Ureter (tissue), 1 donor: ENCODE measurements at places on chromosomes 4 and X. TPM values are rescaled to one million over a fixed set of nuclear protein-coding genes. Genes with fewer than 3 reads are reported as not detected.

- DNase-seq: no peak
These were observed 12.4 kb upstream of the TDO2 start for GRCh38 chr4:155891058-155891457.

DNA sequence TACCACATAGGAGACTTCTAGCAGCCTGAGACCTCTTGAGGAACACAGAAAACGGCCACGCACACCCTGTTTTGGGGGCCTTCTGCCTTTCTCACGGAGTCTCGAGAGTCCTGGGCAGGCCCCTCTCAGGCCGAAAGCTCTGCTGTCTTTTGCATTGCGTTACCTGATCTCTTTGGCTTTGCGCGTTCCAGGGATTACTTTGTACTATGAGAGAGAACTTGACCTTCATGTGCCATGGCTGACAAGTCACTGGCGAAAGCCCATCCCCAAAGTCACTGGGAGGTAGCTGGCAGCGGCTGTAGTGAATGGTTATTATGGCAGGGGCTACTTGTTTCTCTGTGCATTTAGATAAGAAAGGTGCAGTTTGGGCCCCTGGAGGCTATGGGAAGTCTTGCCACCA lies 8.0 kb upstream of the NAT8L start:
- DNase-seq: no peak

GRCh38 chr4:3476341-3476747 lies 13.2 kb downstream of the DOK7 start:
- DNase-seq: no peak

DNA sequence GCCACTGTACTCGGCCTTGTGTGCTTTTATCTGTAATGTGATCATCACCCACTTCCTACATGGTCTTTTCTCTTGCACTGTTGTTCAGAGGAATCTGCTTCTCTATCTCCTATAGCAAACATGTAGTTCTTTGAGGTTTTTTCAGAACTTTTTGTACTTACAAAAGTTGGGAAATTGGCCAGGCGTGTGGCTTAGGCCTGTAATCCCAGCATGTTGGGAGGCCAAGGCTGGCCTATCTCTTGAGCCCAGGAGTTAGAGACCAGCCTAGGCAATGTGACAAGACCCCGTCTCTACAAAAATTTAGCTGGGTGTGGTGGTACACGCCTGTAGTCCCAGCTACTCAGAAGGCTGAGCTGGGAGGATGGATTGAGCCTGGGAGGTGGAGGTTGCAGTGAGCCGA lies 30.4 kb downstream of the TAF1 start:
- no peak for DNase-seq

DNA sequence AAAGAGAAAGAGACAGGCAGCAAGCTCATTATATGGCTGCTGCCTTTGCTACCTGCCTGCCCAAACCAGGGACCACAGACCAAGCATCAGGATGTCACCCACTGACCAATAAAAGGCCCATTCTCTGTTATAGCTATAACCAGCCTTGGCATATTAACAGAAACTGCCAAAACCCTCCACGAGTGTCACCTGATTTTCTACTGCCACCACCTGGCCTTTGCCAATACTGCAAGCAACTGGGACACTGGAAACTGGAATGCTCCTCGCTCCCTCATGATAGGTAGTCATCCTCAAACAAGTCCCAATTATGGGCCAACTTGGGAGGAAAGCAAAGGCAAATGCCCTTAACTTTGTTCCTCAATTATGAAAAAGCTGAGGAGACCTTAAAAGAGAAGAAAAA lies 76.0 kb downstream of the SPIN4 start:
- DNase-seq: no peak

DNA sequence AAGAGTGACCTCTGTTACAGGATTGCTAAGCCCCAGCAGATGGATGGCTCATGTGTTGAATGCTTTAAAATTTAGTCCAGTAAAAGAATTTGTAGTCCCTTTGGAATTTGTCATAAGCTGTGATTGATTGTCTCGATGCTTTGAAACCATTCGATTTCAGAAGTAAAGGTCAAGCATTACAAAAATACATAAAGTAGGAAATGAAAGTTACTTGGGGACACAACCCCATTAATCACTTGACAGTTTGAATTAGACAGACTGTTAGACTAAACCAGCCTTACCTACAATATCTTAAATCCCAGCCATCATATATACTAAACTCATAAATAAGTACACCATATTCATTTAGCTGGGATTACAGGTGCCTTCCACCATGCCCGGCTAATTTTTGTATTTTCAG lies 6.6 kb downstream of the REST start:
- no peak for DNase-seq

TCEANC gene
- total RNA-seq: 3.4 TPM

DCK gene
- 10.3 TPM for total RNA-seq

DOK7 gene
- total RNA-seq: 4.5 TPM

SYP gene
- total RNA-seq: 1.7 TPM

POF1B gene
- total RNA-seq: 46.8 TPM

PDK3 gene
- total RNA-seq: 22.7 TPM

AFF2 gene
- 2.3 TPM for total RNA-seq
